Hippocampal formation (tissue), 2 donors: ENCODE measurements at places on chromosomes 7 and 10.
A peak's percentile ranks its signal among the peaks of the same experiment; 100 is the strongest.

- DNase-seq, result no peak
Measured at GRCh38 chr7:143487061-143487460, 9.4 kb downstream of the TAS2R41 start.

GRCh38 chr10:72001033-72001395 is 36.8 kb downstream of the CHST3 start:
- no peak for DNase-seq

GRCh38 chr7:24786306-24786705 is 29.0 kb upstream of the GSDME start:
- DNase-seq, result no peak

- DNase-seq, result no peak
Measured at GRCh38 chr10:127762925-127763324, 25.9 kb downstream of the FOXI2 start.

GRCh38 chr10:7891634-7892033 is 73.3 kb downstream of the TAF3 start:
- no peak for DNase-seq

DNA sequence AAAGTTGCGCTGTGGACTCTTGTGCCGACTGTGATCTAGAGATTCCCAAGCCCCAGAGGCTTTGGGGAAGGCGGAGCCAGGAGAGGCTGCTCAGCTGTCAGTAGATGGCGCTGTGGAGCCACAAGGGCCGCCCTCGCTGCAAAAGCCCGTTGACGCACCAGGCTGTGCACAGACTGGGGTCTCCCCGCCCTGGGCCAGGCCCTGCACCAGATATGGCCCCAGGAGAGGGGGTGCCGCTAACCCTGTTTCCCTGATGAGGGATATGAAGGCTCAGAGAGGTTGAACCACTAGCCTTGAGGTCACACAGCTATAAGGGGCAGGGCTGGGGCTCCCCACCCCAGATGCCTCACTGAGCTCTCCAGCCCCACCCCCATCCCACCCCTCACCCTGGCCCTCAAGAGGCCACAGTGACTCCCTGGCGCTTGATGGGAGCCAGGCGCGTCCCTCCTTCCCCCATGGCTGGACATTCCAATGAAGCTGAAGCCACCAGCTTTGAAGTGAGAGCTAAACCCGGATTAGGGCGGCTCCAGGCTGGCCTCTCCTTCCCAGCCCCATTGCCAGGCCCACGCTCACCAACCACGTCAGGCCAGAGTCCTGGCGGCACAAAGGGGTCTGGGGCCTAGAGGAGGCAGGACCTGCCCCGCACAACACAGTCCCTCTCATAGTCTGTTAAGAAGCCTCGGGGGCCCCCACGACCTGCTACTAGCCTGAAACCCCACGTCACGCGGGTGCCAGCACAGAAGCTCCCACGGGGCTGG is 26.4 kb downstream of the MYL10 start:
- DNase-seq, result peak; percentile 3

DNA sequence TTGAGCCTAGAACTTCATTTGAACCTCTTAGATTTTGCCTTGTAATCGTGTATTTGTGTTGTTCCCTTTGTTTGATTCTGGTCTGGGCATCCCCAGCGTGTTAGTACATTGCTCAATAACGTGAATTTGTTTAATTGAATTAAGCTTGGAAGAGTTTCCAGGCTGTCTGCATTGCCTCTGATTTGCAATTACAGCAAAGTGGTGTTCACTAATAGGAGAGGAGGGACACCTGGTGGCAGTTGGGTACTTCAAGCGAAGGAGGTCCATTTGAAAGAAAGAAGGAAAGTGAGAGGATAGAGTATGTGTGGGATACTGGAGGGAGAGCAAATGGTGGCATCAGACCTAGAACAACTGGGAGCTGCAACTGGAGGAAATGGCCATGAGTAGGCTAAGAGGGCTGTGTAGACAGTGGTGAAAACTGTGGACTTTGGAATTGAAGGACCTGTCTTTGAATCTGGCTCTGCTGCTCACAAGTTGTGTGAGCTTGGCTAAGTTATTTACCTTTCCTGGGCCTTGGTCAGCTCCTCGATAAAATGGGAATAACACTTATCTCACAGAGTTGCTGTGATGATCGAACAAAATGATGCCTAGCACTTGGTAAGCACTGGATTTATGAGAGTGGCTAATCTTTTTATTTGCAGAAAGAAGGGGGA is 15.1 kb downstream of the LSMEM1 start:
- peak; percentile 78 for DNase-seq

DNA sequence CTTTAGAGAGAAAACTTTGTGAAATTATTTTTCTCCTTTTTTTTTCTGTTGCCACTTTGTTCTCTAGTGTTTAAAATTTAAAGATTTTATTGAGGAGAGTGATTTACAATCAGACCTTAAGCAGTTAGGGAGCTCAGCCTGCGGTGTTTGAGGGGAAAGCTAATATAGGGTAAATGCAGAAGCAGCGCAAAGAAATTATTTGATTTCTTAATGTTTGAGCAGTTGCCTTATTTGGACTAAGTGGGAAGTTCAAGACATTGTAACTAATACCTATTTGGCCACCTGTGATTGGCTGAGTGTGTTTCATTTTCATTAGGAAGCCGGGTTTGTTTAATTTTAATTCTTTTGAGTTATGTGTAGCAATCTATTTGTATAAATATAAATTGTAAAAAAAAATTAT is 25.3 kb downstream of the WAC start:
- no peak for DNase-seq

DNA sequence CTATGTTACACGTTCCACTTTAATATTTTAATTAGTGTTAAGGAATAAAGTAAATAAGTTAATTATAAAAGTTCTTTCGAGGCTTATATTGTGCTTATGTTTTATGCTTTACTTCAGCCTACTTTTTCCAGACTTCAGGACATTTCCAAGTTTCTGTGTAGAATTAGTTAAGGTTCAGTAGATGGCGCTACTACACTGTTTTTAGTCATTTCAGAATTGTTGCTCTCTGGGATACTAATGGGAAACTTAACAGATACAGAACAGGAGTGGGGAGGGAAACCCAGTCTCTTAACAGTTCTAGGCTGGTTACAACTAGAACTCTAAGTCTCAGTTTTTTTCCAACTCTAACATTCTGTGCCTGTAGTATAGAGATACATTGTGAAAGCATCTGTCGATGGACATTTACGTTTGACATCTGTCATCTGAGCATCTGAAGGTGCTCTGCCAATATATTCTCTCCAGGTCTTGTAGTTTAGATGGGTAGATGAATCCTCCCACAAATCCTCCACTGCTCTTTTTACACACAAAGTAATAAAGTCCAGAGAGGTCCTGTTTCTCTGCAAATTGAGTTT is 56.8 kb upstream of the FAM171A1 start:
- peak; percentile 61 for DNase-seq

GRCh38 chr10:113987805-113988204 is 55.9 kb upstream of the ADRB1 start:
- no peak for DNase-seq

DNA sequence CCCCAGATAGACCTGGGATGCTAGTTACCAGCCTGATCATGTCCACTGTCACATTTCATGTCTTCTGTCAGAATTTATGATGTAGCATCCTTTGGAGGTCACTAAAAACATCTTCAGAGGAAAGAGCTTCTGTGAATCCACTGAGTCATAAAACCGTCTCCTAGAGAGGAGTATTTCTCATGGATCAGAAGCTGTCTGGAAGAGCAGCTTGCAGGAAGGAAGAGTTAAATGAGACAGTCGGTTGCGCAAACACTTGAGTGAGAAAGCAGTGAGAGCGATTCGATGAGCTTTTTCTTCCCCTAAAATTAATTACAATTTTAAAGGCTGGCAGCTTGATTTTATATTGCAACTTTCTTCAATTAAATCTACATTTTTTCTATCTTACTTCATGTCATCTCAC is 47.2 kb upstream of the WDR11 start:
- no peak for DNase-seq

DNA sequence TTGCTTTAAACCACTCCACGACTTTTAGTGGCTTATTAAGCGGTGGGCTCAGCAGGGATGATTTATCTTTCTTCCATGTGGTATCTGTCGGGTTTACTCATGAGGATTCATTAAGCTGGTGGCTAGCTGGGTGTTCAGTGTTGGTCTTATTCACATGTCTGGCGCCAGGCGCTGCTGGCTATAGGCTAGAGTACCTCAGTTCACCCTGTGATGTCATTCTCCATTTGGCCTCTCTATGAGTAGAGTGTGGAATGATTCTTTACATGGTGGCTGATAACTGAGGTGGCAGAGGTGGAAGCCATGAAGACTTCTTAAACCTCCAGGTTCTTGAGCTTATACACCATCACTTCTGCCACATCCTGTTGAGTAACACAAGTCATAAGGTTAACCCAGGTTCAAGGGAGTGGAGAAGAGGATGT is 115.4 kb downstream of the MLLT10 start:
- no peak for DNase-seq

DNA sequence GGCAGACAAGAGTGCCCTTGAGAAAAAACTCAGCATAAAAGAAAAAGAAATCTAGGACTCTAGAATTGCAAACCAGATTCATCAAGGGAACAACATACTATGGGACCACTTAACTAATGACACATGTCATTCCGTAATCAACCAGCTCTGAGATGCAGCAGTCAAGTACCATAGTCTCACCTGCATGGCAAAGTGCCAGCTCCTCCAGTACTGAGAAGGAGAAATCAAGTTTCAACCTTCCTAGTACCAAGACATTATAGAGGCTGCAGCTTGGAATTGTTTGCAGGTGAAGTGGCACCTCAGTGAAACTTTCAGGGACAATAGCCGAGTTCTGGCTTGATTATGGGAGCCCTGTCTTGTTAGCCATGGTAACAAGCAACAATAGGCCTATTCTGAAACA is 11.5 kb downstream of the STEAP1 start:
- no peak for DNase-seq

- DNase-seq, result peak; percentile 8
Measured at GRCh38 chr7:44477063-44477830, 13.2 kb downstream of the NUDCD3 start.

DNA sequence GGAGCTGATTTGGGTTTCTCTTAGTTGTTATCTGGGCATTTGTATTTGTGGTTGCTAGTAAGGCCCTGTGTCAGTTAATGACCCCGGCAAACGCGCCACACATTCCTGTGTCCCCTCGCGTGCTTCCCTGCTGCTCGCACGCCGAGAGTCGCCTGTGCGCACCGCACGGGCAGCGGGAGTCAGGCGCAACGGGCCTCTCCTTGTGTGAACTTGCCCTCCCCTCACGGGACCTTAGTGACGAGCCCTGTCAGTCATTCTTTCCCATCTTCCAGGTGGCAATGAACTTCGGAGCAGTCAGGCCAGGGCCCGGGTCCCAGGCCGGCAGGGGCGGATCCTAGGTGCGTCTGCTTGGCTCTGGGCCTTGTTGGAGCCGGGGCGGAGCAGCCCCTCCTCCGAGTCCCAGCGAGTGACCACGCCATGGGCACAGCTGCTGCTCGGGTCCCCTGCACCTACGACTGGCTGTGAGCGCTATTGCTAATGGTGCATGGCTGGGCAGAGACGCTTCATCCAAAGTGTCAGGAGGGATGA is 12.4 kb upstream of the PRKAR1B start:
- no peak for DNase-seq

GRCh38 chr10:111209692-111210091 is 132.9 kb downstream of the ADRA2A start:
- no peak for DNase-seq

DNA sequence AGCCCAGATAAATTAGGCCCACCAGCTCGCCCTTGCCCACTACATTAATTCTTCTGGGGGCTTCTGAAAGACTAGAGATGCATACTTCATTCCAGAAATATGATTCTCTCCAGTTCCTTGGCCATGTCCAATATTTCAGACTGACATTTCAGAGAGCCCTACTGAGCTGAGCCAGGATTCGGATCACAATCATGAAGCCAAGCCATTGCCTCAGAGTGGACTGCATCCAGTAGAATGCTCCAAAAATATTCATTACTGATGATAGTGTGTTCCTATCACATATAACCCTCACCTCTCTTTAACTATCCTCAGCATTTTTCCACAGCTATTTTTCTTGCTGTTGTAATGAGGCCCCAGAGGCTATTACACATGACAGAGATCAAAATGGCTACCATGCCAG is 38.7 kb downstream of the ARMH3 start:
- no peak for DNase-seq

DNA sequence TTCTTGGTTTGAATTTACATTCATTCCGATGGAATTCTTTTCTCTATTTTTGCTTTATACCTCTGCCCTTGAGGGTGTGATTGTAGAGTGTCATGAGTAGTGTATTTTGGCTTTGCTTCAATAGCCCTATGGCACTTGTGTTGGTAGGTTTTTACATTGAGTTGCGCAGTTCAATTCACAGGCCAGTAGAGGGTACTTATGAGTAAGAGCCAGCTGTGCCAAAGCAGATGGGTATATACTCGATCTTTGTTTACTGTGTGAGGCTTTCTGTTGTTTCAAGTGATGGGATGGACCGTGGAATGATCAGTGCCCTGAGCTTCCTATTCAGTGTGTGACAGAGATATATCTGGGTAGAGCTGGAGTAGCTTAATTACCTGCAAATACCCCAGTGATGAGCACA is 4.3 kb upstream of the AKR1C3 start:
- no peak for DNase-seq

DNA sequence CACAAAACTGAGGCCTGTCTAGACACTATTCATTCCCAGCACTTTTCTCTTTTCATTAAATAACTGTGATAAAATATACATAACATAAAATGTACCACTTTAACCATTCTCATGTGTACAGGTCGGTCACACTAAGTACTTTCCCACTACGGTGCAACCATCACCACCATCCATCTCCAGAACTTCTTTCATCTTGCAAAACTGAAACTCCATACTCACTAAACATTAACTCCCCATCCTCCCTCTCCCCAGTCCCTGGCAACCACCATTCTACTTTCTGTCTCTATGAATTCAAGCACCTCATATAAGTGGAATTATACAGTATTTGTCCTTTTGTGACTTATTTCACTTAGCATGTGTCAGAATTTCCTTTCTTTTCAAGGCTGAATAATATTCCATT is 53.0 kb downstream of the ARHGAP12 start:
- no peak for DNase-seq

DNA sequence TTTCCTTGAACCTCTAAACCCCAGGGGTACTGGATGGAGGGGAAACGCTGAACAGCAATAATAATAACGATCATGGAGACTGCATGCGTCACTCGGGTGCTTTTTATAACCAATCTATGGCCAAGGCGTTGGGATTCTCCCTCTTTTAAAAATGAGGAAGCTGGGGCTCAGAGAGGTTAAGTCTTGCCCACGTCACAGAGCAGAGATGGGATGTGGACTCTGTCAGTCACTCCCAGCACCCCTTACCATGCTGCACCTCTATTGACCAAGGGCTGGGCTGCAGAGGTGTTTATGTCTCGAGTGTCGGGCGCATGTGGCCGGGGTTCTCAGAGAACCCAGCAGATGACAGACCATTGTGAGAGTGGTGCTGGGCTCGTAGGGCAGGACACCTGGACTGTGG is 129.9 kb downstream of the CDH23 start:
- DNase-seq, result no peak

DNA sequence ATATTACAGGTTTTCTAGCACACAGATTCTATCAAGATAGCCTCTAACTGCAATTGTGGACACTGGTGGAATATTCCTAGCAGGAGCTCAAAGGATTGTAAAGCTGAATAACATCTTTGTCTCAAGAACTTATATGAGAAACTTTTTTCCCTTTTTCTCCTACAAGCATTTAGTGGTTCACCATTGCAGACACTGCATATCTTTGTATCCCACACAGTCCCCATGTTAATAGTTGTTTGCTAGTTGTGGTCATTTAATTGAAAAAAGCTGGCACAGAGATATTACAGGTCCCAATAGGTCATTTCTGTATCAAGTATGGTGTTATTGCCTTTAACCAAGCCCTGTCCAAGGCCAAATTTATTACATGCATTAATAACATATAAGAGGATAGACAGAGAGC is 226.2 kb upstream of the TCF7L2 start:
- no peak for DNase-seq

- DNase-seq, result no peak
Measured at GRCh38 chr7:4613846-4614548, 68.1 kb upstream of the FOXK1 start.

GRCh38 chr10:62652114-62652513 is 152.4 kb upstream of the ADO start:
- no peak for DNase-seq
